Stimulated activated CD4-positive, alpha-beta T cell treated with anti-CD3 and anti-CD28 coated beads, Interleukin-2, amount 100 ng/mL, for 4 hours (primary cell): ENCODE measurements at places on chromosomes 2 and 18.

GRCh38 chr2:42795275-42795674 lies 2.9 kb upstream of the HAAO start:
- no peak for DNase-seq

GRCh38 chr2:179049546-179050311 lies at the start of gene CCDC141:
Gene CCDC141, minus strand, starts transcription at chr2:179050137. Its CDS starts 196 bp downstream, at chr2:179049941.
- no peak for DNase-seq

DNA sequence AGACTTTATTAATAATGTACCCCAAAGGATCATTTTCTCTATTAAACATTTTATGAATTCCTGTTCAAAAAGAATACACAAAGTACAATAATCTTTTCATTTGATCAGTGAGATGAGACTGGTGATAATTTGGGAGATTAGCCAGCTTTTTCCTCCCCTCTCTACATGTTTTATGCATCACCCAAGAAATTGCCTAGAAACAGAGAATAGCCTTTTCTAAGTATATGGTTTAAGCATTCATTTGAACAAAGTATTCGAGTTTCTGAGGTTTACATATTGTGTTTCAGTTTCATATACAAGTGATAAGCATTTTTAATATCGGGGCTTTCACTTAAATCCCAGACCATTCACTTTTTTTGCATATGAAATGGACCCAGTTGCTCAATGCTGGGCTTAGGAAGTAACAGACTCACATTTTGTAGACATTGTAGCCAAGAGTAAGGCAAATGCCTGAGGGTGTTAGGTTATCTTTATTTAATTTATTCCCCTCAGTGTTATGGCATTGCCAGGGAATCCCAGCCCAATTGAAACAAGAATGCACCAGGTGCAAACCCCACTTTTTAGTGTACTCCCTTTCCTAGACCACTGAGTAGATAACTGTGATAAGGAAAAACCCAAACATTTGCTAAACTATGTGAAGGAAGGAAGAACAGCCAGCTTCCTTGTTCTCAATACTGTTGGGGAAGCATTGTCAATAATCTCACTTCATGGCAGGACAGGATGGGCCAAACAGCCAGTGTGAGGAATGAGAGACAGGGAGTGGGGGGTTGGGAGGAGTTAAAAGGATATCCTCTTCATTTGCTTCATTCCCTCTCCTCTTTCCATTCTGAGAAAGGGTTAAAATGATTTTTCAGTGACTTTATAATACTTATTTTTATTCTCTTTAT lies 3.5 kb downstream of the CPO start:
- no peak for DNase-seq

- DNase-seq: no peak
Measured at GRCh38 chr2:168135630-168136029, 111.8 kb downstream of the STK39 start.

DNA sequence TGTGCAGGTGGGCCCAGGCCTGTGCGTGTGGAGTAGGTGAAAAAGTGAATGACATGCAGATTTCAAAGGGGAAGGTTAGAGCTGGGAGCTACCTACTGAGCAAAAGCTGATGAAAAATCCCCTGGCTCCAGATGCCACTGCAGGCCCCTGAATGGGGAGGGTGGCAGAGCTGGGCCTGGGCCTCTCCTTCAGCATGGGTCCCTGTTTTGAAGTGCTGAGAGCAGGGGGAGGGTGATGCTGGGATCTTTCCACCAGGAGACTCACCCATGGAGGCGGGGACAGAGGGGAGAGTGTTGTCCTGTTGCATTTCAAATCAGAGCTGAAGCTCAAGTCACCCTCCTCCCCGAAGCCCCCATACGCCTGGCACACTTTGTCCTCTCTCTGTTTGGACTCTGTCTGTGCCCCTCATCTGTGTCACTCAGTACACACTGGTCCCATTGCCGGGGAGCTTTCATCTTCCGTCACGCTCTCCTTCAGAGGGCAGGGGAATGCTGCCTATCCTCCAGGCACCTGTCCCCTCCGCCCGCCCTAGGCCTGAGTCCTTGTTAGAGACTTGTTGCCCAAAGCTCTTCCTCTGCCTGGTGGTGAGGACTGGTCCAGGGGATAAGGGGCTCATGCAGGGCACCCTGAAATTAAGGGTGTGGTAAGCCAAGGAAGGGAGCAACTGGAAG lies 206.6 kb downstream of the HAUS1 start:
- DNase-seq: no peak

- no peak for DNase-seq
Measured at GRCh38 chr18:13180614-13181375, 37.8 kb upstream of the LDLRAD4 start.

DNA sequence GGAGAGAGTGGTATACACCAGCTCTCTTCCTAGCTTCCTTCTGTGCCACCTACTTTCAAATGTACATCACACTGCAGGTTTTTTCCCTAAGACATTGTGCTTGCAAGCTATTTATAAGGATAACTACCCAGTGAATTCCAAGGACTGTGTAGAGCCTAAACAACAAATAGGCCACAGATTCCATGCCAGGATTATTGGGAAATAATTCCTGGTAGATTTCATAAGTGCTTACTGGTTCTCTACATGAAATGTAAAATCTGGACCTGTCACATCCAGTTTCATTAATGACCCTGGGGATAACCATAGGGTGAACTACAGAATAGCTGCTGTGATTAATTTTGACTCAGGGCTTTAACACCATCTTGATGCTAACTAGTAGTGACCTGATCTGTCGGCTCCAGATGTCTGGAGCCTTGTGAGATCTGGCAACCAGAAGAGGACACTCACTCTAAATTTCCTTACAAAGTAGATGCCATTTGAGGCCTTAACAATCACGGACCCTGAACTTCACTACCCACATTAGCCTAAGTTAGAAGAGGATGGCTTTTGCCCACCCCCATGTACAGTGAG lies 34.3 kb upstream of the LGALSL start:
- DNase-seq: no peak

GRCh38 chr2:64937687-64938491 lies 51.3 kb upstream of the SLC1A4 start:
- no peak for DNase-seq

- DNase-seq: no peak
Measured at GRCh38 chr2:157107877-157108276, 149.6 kb upstream of the GALNT5 start.

- DNase-seq: no peak
Measured at GRCh38 chr2:217751192-217751591, 251.6 kb downstream of the TNS1 start.

- no peak for DNase-seq
Measured at GRCh38 chr18:8688816-8689215, 16.5 kb upstream of the MTCL1 start.

DNA sequence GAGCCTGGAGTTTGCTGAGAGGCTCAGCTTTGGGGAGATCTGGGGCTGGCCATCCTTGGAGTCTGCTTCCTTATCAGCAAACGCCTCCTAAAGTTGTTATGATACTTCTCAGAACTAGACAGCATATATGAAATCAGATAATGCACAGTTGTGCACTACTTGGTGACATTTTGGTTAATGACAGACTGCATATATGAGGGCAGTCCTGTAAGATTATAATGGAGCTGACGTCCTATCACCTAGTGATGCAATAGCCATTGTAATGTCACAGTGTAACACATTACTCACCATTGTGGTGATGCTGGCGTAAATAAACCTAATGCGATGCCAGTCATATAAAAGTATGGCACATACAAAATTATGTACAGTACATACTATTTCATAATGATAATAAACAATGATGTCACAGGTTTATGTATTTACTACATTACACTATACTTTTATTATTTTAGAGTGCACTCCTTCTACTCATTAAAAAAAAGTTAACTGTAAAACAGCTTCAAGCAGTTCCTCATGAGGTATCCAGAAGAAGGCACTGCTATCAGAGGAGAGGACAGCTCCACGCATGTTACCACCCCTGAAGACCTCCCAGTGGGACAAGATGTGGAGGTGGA lies 298.1 kb upstream of the REV1 start:
- no peak for DNase-seq

DNA sequence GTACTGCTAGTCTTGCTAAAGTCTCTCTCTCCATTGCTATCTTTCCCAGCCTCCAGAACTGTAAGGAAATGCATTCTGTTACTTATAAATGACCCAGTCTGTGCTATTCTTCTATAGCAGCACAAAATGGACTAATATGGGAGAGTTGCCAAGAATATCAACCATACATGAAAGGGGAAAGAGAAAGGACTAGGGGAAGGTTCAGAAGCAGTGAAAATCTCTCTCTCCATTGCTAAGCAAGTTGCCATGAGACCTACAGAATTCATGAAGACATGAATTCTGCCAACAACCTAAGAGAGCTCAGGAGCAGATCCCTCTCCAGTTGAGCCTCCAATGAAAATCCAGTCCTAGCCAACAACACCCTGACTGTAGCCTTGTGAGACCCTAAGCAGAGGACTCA lies 3.6 kb upstream of the TRABD2A start:
- no peak for DNase-seq

GRCh38 chr18:22019193-22019592 lies 150.2 kb upstream of the GATA6 start:
- DNase-seq: no peak
